ENCODE measurements at places on chromosomes 4 and X.
A peak's percentile ranks its signal among the peaks of the same experiment; 100 is the strongest.

GRCh38 chr4:113222471-113222870 is 173.0 kb downstream of the ANK2 start:
- DNase-seq, result no peak

DNA sequence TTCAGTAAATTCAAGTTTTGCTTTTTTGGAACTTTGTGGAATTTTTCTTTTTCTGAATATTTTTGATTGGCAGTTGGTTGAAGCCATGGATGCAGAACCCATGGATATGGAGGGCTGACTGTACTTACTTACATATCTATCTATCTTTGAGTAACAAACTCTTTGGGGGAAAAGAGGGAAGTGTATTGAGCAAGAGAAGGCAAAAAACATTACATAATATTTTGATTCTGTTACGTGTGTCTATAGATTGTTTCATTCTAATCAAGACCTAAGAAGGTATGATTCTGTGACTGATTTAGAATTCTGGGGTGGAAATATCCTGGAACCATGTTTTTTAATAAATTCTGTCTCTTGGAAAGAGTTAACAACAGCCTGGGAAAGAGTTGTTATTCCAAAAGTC is 31.5 kb downstream of the GRSF1 start:
- peak; percentile 25 for DNase-seq

- peak; percentile 41 for DNase-seq
Observed at GRCh38 chr4:75745721-75746199, 21.4 kb downstream of the USO1 start.

- no peak for DNase-seq
Observed at GRCh38 chrX:13876652-13877051, 59.8 kb upstream of the GPM6B start.

- DNase-seq, result no peak
Observed at GRCh38 chrX:134174273-134174660, 62.7 kb upstream of the CCDC160 start.

DNA sequence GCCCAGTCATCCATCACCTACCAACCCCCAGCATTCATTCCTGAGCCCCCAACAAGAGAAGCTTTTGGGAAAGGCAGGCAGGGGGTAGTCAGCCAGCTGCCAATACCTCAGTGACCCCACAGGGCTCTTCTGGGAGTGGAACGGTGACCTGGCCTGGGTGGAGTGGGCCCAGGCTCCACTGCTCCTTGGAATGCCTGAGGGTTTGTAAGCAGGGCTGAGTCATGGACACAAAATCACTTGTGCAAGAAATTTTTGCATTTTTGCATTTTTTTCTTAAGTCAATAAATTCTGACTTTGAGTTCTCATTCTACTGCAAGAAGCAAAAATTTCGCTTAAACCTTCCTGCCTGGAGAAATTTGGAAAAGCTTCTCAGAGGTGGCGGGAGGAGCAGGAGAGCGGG is 18.5 kb downstream of the SORCS2 start:
- DNase-seq, result no peak

DNA sequence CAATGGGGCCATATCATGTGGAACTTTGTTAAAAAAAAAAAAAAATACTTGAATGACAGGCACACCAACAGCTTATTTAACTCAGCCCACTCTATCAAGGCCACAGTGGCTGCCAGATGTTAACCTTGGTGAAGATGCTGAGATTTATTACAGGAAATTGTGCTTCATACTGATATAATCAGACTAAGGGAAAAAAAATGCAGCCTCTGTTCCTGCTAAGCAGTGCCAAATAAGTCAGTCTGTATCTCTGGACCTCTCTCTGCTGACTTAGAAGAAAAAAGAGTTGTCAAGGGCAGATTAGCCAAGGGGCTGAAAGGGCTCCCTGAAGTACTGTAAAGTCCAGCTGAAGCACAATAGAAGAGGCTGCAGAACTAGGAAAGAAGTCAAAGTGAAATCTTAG is 677.7 kb upstream of the HTR2C start:
- no peak for DNase-seq

GRCh38 chrX:130974323-130974722 is 71.3 kb upstream of the ENOX2 start:
- no peak for DNase-seq

- no peak for DNase-seq
Observed at GRCh38 chr4:67397931-67398330, 147.4 kb downstream of the CENPC start.

DNA sequence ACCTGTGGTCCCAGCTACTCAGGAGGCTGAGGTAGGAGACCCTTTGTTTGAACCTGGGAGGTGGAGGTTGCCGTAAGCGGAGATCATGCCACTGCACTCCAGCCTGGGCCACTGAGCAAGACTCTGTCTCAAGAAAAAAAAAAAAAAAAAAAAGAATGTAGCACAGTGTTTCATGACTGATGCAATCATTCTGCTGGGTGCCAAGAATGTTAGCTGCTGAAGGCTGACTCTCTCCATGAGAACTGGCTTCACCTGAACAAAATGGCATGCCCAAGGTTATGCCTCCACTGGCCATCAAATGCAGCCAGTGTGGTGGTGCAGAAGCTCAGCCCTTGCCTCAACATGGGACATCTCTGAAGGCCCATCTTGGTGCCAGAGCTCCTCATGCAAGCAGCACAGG is 412.1 kb downstream of the ADAM29 start:
- no peak for DNase-seq

DNA sequence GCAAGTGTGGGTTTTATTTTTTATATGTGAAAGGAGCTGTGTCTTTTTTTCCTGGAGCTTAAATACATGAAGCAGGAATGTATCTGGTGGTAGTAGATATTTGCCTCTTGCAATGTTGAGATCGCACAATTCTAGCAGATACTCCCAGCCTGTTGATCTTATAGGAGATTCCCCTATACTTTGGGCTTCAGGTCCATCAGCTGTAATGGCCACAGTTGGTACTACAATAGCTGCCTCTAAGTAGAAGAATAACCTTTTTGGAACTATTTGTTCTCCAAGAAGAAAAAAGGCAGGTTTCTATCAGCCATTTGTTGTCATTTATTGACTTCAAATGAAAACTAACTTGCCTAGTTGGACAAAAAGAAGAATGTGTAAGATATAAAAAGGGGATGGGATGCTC is 37.7 kb downstream of the LIMCH1 start:
- DNase-seq, result no peak

- no peak for DNase-seq
Observed at GRCh38 chr4:38105475-38106220, 145.4 kb downstream of the PTTG2 start.

GRCh38 chrX:7086384-7086783 is 61.1 kb upstream of the STS start:
- no peak for DNase-seq

DNA sequence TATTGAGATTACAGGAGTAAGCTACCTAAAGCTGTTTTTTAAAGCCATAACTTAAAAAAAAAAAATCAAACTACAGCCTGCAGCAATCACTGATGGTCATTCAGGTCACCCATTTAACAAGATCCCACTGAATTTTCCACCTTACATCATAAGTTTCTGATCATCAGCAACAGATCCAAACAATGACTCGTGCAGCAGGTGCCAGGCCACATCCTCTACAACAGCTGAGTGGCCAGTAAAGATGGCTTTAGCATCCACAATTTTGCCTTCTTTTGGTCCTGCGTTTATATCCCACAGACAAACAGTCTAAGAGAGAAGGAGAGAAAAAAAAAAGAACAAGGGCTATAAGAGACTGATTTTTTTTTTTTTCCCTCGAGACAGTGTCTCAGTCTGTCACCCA is 16.6 kb downstream of the RBBP7 start:
- DNase-seq, result no peak

DNA sequence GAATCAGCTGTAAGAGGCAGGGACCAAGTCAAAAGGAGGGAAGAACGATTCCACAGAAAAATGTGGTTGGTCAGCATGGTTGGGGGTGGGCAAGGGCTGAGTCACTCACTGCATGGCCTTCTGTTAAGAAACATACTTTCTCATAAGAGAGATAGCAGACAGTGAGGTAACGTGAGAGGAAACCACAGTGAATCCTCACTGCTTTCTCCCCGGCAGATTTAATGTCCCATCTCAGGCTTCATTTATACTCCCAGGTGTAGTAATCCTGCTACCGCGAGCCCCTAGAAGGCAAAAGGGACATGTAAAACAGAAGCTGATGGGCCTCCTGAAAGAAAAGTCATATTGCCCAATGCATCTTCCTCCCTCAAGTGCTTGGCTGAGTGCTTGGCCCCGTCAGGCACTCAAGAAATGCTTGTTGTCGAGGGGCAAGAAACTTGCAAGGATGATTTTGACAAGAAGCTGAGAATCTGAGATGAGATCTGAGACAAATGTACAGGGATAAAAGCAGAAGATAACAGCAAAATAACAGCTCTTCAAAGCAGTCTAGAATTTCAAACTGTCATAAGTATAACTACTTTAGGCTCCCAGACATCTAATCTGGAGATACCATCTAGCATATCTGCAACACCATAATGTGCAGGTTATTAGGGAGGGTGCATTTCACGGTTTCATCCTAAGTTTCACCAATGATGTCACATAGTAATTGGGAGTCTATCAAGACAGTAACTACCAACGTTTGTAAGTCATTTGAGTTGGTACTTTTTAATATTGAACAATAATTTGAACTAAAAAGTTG is 40.2 kb downstream of the SH3KBP1 start:
- DNase-seq, result peak; percentile 25

DNA sequence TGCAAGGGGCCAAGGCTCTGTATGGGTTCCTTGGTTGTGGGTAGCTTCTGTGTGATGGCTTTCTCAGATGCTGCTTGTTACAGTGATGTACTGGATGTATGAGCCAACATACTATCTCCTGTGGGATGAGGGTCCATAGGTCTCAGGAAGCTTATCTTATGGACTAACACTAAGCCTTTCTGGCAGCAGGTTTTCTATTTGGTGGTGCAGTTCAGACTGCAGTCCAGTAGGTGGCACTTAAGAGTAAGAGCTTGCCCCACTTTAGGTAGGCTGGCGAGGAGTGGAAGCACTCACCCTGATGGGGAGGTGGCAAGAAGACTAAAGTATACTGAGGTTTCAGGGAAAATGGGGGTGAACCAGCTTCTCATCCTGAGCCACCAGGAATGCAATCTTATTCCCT is 306.7 kb upstream of the MAOA start:
- DNase-seq, result no peak

DNA sequence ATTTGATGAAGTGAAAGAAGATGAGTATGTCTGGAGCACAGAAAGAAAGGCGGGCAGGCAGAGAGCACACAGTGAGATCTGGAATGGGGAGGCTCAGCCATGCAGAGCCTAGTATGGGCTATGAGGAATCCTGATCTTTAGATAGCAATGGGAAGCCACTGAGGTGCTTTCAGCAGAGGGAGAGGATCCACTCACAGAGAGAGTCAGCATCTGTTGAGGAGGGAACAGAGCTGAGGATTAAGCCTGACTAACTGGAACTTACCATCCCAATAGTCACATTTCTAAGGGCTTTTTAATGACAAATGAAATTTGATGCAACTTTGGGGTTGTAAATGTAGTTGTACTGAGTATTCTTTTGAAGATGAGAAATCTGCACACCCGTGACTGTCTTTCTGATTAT is 20.6 kb upstream of the FGFBP2 start:
- no peak for DNase-seq

- no peak for DNase-seq
Observed at GRCh38 chrX:31127716-31128115, 55.9 kb upstream of the FTHL17 start.
